ENCODE measurements at places on chromosomes 1 and 21. TPM values are rescaled to one million over a fixed set of nuclear protein-coding genes. Genes with fewer than 3 reads are reported as not detected.

NDUFS5 gene
- total RNA-seq: 402 TPM

DNA sequence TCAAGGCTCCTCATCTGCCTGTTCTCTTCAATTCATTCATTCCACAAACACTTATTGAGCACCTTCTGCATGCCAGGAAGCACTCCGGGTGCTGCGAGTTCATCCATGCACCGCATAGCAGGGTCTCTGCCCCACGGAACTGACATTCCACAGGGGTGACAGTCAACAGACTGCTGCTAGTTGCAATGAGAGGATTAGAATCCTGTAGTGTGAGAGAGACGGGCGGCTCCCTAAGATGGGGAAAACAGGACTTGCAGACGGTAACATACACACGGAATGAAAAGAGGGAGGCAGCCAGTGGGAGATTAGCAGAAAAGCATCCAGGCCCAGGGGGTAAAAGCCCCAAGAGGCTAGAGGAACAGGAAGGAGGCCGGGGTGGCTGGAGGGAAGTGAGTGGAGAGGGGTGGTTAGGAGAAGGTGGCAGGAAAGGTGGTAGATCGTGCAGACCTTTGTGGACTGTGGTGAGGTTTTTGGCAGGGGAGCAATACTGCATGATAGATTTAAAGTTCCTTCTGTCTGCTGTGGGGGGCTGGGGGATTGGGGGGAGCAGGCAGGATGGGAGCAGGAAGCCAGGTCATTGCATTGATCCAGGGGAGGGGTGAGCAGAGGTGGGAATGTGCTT is 6.6 kb downstream of the TNFRSF8 start:
- no peak for DNase-seq

DNA sequence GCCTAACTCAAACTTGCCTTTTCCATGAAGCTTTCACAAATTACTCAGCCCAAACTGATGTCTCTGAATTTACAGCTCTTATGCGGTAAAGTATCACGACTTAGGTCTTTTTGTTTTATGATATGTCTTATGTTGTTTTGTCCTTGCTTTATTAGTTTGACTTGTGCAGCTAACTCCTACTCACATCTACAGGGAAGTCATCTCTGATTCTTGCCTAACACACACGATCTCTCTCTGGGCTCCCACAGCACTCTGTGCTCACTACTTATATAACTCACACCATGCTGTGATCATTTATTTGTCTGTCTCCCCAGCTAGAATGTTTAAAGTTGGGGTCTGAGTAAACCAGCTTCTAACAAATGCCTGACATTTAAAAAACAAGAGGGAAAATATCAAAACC is 9.3 kb upstream of the PI4KB start:
- no peak for DNase-seq

DNA sequence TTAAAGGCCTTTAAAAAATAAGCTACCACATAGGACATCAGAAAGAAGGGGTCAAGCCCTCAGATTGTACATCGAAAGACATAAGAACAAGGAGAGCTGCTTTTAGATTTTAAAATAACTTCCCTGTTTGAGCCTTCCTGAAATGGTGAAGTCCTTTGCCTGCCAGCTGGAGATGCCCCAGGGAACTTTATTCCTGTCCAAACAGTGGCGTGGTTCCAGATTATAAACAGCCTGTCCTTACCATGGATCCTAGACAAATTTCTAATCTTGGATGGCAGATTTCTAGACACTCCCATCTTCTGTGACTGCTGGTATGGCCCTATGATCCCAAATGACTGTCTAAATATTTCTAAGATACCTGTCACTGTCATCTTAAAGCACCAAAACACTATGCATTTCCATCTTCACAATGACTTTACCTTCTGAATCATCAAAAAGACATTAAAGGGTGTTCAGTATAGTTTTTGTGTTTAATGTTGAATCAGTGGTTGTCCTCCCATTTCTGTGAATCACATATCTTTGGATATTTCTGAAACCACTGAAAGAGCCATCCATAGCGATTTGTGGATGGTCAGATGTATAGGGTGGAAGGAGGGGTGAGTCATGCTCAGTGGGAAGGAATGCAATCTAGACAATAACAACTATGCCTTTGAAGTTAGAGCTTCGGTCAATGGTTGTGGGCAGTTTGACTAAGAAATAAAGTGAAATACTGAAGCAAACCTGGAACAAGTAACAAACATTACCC is 23.2 kb downstream of the ILDR2 start:
- DNase-seq: no peak

DNA sequence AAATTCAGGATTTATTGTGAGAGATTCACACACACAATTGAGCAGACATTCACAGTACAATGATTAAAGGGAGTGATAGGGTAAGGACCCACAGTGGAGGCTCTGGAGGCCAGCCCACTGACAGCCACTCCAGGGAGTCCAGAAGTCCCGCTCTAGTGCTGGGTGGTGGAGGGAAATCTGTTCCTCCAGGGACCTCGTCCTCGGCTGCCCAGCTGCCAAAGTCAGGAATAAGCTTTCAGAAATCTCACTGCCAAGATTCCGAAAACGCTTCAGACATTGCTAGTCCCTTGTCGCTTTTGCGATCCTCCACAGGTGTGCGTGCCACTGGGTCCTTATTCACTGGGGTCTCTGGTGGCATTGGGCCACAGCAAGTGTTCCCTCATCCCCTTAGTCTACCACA is 2.3 kb downstream of the MX1 start:
- DNase-seq: no peak

- no peak for DNase-seq
These were observed 633.7 kb downstream of the LRRIQ3 start for GRCh38 chr1:73564294-73564693.

- DNase-seq: no peak
These were observed 314.8 kb upstream of the CXADR start for GRCh38 chr21:17197996-17198395.

- DNase-seq: no peak
These were observed 11.0 kb downstream of the ITGB2 start for GRCh38 chr21:44909719-44910118.
